ENCODE measurements at places on chromosomes 5 and 9. TPM values are rescaled to one million over a fixed set of nuclear protein-coding genes. Genes with fewer than 3 reads are reported as not detected.

HTR4 gene
- not detected for total RNA-seq

CSF1R gene
- not detected for total RNA-seq

MEIKIN gene
- total RNA-seq: 1.5 TPM

SHOC1 gene
- total RNA-seq: not detected

MARCOL gene
- total RNA-seq: not detected

LIX1 gene
- not detected for total RNA-seq

TRIO gene
- total RNA-seq: 4.3 TPM

KCNV2 gene
- not detected for total RNA-seq

IL3 gene
- total RNA-seq: not detected

MPDZ gene
- total RNA-seq: not detected

PSIP1 gene
- 120 TPM for total RNA-seq

CLTB gene
- total RNA-seq: 54.6 TPM

ANKRD31 gene
- 0.15 TPM for total RNA-seq

TMEM171 gene
- not detected for total RNA-seq

CCDC183 gene
- 0.46 TPM for total RNA-seq

IL9 gene
- total RNA-seq: not detected

MAT2B gene
- 103 TPM for total RNA-seq

PIP5K1B gene
- total RNA-seq: 0.84 TPM

C9orf85 gene
- 11.0 TPM for total RNA-seq

PTBP3 gene
- total RNA-seq: 149 TPM

PCDHGB2 gene
- not detected for total RNA-seq

FRRS1L gene
- total RNA-seq: not detected

UAP1L1 gene
- 40.2 TPM for total RNA-seq

FAM151B gene
- total RNA-seq: not detected

FBLL1 gene
- 0.30 TPM for total RNA-seq

TMC1 gene
- total RNA-seq: not detected

LTC4S gene
- 3.9 TPM for total RNA-seq

HAPLN1 gene
- total RNA-seq: not detected

IL17B gene
- total RNA-seq: not detected

CCDC152 gene
- total RNA-seq: 4.2 TPM

DCANP1 gene
- not detected for total RNA-seq

MFAP3 gene
- 27.4 TPM for total RNA-seq

CYLC2 gene
- not detected for total RNA-seq
